ENCODE measurements at places on chromosomes 5 and 9. TPM values are rescaled to one million over a fixed set of nuclear protein-coding genes. Genes with fewer than 3 reads are reported as not detected.

The MYORG gene
- total RNA-seq, result 1.7 TPM

DNA sequence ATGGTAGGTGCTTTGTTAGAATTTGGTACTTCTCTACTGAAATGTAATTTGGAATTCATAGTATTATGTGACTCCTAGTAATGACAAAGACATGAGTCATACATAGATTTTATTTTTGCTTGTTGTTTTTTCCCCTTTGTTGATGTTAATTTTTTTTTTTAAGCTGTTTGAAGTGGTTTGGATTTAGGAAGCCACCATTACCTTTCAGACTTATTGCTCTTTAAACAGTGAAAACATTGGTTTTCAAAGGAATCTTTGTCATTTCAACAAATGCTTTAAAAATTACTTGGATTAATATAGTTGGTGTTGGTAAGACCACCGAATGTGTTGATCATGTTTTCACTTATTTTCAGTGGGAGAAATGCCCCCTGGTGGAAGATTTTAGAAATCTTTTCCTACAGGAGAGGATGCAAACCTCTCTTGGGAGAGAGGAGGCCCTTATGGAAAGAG is 170.1 kb upstream of the PITX1 start:
- DNase-seq, result peak; percentile 34

DNA sequence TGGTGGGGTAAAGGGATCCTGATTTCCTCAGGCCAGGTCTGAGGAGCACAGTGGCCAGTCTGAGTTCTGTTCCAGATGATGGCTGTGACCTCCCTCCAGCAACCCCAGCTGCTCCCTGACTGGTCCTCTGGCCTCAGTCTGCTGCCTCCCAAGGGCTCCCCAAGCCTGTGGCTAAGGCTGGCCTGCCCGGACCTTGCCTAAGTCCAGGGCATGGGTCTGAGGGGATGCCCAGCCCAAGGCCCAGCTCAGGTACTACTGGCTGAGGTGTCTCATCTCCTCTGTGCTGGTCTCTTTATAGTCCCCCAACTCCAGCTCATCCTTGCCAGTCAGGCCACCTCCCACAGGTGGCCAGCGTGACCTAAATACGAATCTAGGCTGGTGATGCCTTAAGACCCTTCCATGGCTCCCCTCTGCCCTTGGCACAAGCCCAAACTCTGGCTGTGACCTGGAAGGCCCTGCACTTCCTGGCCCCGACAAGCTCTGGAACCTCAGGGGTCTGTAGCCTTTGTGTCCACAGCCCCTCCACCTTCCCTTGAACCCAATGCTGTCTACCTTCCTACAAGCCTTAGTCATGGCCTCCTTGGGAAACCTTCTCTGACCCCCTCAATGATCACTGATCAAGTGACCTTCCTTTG is 9.8 kb downstream of the KIF12 start:
- DNase-seq, result no peak

GRCh38 chr9:88355166-88355565 is 33.1 kb upstream of the SPIN1 start:
- DNase-seq, result peak; percentile 24

DNA sequence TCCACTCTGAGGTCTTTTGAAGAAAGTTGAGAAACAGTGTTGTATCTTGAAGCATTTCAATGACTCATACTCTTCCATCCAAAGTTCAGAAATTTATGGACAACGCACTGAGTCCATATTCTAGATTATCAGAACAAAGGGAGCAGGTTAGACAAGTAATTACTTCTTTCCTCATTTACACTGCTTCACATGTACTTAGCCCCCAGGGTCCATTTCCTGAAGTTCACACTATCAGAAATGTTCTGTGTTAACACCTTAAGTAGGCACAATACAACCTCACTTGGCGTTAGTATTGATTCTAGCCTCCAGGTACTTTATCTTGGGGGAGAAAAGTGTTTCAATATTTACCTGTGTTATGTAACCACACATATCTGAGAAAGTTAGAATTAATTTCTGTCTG is 487.9 kb upstream of the DMAC1 start:
- DNase-seq, result no peak

The GTF2H2 gene
- 21.0 TPM for total RNA-seq

The S1PR3 gene
- total RNA-seq, result 15.7 TPM

DNA sequence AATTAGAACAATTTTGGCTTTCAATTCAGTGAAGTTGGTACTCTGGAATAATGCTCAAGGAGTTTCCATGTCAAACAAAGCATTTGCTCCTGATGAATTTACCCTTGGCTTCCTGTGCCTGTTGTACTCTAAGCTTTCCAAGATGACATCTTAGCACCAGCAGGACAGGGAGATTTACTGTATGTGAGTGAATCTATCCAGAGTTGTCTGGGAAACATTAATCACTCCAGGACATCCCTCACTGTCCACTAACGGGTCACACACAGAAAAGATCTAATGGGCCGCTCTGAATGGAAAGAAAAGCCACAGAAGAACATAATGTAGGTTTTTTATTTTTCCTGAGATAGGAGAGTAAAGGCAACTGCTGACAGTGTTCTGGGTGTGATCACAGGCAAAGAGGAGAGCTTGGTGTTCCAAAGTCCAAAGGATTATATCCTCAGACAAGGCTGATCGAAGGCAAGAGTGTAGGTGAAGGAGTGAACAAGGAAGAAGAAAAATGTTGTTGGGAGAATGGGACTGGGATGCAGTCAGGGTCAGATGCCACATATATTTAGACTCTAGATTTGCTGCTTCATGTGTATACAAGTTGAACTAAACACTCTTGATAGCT is 167.7 kb upstream of the RPS23 start:
- no peak for DNase-seq

DNA sequence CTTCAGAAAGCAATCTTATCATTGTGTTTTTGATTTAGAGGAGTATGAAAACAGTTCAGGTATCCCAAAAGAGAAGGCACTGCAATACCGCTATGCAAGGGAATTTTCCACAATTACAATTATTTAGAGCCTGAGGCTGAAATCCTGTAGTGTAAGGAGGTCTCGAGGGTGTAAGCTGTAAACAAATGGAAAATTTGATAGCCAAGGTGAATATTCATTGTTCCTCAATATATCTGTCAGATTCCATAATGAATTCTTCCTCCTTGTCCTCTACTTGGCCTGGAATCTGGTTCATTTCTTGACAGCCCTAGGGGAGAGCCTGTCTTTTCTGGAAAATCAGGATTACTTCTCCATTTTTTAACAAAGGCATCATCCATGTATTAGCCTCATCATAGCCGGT is 63.1 kb upstream of the SMARCA2 start:
- no peak for DNase-seq

The LEAP2 gene
- total RNA-seq, result 0.35 TPM

DNA sequence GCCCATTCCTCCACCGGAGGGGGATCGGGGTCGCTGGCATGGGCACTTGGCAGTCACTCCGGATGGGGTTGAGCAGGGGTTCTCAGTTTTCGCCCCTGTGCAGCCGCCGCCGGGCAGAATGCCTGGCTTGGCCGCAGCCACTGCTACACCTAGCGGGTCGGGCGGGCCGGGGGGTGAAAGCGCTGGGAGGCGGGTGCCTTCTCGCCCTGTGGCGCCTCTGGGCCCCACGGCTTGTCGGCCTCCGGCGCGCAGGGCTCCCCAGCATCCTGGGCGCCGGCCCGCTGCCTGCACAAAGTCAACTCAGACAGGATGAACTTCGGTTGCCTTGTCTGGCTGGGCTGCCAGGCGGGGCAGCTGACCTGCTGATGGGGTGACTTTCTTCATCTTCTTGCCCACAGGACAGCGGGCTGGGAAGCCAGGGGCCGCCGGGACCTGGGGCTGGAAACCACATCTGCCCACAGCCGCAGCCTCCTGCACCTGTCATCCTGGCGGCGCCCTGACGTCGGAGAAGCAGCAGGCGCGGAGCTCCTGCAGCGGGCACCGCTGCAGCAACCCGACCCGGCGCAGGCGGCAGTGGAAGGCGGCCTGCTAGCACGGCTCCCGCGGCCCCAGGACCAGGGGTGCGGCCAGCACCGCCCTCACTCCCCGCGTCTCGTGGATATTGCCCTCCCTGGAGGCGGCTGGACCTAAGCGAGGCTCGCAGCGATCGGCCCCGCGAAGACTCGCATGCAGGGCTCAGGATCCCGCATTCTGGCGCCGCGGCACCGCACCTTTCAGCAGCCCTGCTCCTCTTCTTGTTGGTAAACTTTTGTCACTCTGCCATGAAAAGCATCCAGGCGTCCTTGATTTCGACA is 1.3 kb upstream of the ANKRD18A start:
- DNase-seq, result no peak

The AQP7 gene
- total RNA-seq, result not detected

GRCh38 chr5:178371362-178372111 is 138.9 kb upstream of the PHYKPL start:
- DNase-seq, result no peak

GRCh38 chr5:112914584-112914983 is 7.4 kb downstream of the REEP5 start:
- peak; percentile 37 for DNase-seq

GRCh38 chr5:38450627-38451026 is 105.8 kb downstream of the LIFR start:
- DNase-seq, result no peak

DNA sequence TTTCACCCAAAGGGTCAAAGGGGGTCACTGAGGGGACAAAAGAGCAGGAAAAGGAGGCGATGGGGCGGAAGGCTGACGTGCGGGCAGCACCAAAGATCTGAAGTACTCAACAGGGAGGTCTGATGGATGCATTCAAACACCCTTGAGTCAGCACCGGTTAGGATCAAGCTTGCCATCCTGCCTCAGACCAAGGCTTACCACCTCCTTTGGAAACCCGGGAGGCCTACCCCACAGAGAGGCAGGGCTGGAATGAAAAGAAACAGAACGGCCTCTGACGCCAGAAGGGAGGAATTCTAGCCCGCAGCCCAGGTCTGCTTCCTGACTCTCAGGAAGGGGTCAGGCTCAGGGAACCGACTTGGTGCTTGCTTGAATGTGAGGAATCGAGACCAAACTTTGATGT is 125.6 kb downstream of the PAPPA start:
- no peak for DNase-seq

- peak; percentile 4 for DNase-seq
These were observed 29.5 kb upstream of the FOXI1 start for GRCh38 chr5:170076211-170076610.
